ENCODE measurements at places on chromosomes 2 and 18. TPM values are rescaled to one million over a fixed set of nuclear protein-coding genes. Genes with fewer than 3 reads are reported as not detected.

Gene CTNNA2
- total RNA-seq: not detected

Gene MYCN
- not detected for total RNA-seq

Gene ALPP
- not detected for total RNA-seq

Gene FAP
- not detected for total RNA-seq

Gene TRIM43
- total RNA-seq: not detected

Gene C2orf72
- total RNA-seq: not detected

Gene AGXT
- total RNA-seq: not detected

Gene MYO5B
- 0.49 TPM for total RNA-seq

Gene DPYSL5
- not detected for total RNA-seq

Gene EDAR
- not detected for total RNA-seq

DNA sequence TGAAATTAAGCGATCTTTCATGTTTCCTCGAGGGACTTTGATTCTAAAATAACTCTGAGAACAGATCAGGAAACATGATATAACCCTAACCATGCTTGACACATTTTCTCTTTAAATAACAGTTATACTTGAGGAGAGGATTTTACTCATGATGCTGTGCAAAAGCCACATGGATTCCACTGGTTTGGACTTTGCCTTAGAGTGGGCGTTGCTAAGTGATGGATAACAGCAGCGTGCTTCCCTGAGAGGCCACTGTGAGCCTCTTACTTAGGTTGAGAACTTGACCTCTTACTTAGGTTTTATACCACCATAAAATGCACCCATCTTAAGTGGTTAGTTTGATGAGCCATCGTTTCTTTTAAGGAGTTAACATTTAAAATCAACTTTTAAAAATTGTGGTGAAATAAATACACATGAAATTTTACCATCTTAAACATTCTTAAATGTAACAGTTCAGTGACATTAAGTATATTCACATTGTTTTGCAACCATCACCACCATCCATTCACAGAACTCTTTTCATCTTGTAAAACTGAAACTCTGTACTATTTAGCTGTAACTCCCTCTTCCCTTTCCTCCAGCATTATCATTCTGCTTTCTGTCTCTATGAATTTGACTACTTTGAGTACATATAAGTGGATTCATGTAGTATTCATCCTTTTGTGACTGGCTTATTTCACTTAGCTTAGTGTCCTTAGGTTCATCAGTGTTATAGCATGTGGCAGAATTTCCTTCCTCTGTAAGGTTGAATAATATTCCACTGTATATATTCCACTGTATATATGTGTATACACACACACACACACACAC, 22.6 kb downstream of the ANXA4 start:
- no peak overlapping the region for H3K4me3 ChIP-seq
- no peaks in the 10 kb centered on the region for H3K27me3 ChIP-seq
- peaks cover 3% of the 10 kb centered on the region for H3K36me3 ChIP-seq
- H3K27ac ChIP-seq: no peak overlapping the region
- H3K4me1 ChIP-seq: peaks cover 52% of the 10 kb centered on the region
- DNase-seq: no peak

DNA sequence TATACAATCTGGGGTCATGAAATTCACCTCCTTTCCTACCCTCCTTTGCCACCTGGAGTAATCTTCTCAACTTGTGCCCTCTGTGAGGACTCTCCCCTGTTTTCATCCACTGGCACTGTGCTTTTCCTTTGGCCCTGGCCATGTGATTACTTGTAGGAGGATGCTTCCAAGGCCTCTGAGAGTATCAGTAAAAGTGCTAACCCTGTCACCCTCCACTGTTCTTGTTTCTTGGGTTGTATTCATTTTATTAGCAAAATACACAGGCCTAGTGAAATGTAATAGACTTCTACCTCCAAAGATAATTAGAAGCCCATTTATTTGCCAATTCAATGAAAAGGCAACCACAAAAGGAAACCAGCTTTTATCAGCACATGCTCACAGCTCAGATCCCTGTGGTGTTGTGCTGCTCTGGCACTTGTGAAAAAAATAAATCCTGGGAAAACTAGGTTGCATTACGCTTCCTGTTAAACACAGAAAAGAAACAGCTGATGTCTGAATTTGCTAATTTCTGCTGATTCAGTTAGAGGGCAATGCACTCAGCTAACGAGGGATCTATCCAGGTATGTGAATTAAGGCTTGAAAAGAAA, 357.5 kb upstream of the ETAA1 start:
- H3K4me3 ChIP-seq: no peak overlapping the region
- no peak overlapping the region for H3K27ac ChIP-seq
- no peaks in the 10 kb centered on the region for H3K27me3 ChIP-seq
- no peaks in the 10 kb centered on the region for H3K4me1 ChIP-seq

DNA sequence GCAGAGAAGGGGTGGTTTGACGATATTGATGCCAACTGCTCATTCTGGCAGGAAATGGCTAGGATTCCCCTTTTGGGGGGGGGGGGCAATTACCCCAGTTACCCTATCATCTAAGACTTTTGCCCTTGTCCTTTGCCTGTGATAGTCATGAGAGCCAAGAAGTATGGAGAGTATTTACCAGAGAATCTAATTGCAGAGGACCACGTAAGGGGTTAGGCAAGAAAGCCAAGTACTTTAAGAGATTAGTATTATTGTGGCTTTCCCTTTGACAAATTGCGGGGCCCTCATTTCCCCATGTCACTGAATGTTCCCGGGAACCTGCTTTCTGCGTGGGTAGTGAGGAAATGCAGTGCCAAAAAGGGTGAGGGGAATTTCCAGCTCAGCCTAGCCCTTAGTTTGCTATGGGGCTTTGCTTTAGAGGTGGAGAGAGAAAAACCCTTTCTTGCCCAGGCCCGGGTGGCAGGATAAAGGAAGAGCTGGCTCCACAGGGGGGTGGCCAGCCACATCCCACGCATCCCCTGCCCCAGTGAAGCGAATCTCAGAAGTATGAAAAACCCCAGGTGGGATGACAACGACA, 1.5 kb downstream of the AQP4 start:
- H3K27me3 ChIP-seq: peaks cover 26% of the 10 kb centered on the region
- no peaks in the 10 kb centered on the region for H3K36me3 ChIP-seq
- no peak overlapping the region for H3K27ac ChIP-seq

- no peaks in the 10 kb centered on the region for H3K36me3 ChIP-seq
- no peaks in the 10 kb centered on the region for H3K4me1 ChIP-seq
- DNase-seq: no peak
- H3K27ac ChIP-seq: no peak overlapping the region
- no peaks in the 10 kb centered on the region for H3K27me3 ChIP-seq
- no peak overlapping the region for H3K4me3 ChIP-seq
Observed at GRCh38 chr18:39845631-39846030, 2109.4 kb upstream of the PIK3C3 start.

- H3K4me1 ChIP-seq: peaks cover 10% of the 10 kb centered on the region
- DNase-seq: no peak
- no peak overlapping the region for H3K27ac ChIP-seq
- H3K36me3 ChIP-seq: no peaks in the 10 kb centered on the region
- H3K4me3 ChIP-seq: no peak overlapping the region
- no peaks in the 10 kb centered on the region for H3K27me3 ChIP-seq
Observed at GRCh38 chr2:145914716-145915115, 1394.8 kb upstream of the ZEB2 start.

GRCh38 chr2:218031771-218032257, 29.0 kb upstream of the TNS1 start:
- DNase-seq: no peak
- H3K4me1 ChIP-seq: peaks cover 10% of the 10 kb centered on the region
- H3K27me3 ChIP-seq: no peaks in the 10 kb centered on the region
- H3K4me3 ChIP-seq: no peak overlapping the region
- no peak overlapping the region for H3K27ac ChIP-seq
- no peaks in the 10 kb centered on the region for H3K36me3 ChIP-seq

- peaks cover 2% of the 10 kb centered on the region for H3K4me1 ChIP-seq
- H3K27me3 ChIP-seq: no peaks in the 10 kb centered on the region
- no peak overlapping the region for H3K27ac ChIP-seq
- peaks cover 69% of the 10 kb centered on the region for H3K36me3 ChIP-seq
- no peak overlapping the region for H3K4me3 ChIP-seq
Observed at GRCh38 chr2:65098741-65099140, 31.2 kb downstream of the RAB1A start.

DNA sequence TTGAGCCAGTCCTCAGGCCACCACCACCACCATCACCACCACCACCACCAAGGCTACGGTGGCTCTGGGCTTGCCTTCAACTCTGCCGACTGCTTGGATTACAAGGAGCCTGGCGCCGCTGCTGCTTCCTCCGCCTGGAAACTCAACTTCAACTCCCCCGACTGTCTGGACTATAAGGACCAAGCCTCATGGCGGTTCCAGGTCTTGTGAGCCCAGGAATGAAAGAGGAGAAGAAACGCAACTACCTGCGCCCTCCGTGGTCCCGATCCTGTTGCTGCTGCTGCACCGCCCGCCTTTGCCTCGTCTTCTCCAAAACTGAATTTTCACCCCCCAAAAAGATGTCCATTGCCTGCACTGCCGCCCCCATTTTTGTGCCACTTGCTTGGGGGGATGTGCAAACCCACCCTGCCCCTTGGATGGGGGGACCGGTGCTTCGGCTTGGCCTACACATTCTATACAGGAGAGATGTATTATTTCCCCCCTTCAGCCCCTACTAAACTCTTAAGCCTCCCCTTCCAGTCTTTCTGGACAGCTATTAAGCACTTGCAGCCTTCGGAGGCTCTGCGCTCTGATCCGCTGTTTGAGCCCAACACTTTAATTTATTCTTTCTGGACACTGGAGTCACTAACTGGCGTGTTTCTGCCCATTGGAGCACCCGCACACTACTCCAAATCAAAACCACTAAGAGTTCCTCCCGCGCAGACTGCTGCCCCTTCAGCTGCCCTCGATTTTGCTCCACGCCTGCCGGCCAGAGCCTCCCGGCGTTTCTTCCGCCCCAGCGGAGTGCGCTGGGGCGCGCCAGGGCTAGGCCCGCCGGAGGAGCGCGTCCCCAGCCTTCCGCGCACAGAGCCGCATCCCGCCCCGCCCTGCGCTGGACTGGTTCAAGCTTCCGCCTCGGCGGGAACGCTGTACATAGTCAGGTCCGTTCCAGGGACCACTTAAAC, 5.7 kb downstream of the OTX1 start:
- peak overlapping the region; percentile 31 for H3K27ac ChIP-seq
- H3K36me3 ChIP-seq: peaks cover 4% of the 10 kb centered on the region
- peaks cover 76% of the 10 kb centered on the region for H3K27me3 ChIP-seq
- DNase-seq: peak; percentile 22

DNA sequence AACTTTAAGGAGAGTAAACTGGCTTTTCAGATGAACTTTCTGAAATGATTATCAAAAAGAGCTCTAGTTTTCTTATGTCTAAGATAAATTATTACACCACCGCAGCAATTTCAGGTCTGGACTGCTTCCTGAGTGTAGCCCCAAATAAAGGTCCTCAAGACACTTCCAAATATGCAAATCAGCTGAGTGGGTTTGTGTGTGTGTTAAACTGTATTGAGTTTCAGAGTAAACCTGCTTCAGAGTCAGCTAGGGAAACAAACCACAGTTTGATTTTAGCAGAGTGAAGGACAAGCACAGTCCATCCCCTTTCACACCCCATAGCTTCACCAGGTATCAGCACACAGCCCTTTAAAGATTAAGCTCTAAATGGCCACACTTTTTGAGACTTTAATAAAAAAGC, 168.7 kb downstream of the NRXN1 start:
- no peak overlapping the region for H3K4me3 ChIP-seq
- H3K27me3 ChIP-seq: no peaks in the 10 kb centered on the region
- no peaks in the 10 kb centered on the region for H3K36me3 ChIP-seq
- H3K4me1 ChIP-seq: no peaks in the 10 kb centered on the region

GRCh38 chr2:222864296-222864695, 3.5 kb downstream of the ACSL3 start:
- no peak overlapping the region for H3K4me3 ChIP-seq
- H3K36me3 ChIP-seq: peaks cover 5% of the 10 kb centered on the region
- DNase-seq: no peak
- peaks cover 14% of the 10 kb centered on the region for H3K4me1 ChIP-seq

DNA sequence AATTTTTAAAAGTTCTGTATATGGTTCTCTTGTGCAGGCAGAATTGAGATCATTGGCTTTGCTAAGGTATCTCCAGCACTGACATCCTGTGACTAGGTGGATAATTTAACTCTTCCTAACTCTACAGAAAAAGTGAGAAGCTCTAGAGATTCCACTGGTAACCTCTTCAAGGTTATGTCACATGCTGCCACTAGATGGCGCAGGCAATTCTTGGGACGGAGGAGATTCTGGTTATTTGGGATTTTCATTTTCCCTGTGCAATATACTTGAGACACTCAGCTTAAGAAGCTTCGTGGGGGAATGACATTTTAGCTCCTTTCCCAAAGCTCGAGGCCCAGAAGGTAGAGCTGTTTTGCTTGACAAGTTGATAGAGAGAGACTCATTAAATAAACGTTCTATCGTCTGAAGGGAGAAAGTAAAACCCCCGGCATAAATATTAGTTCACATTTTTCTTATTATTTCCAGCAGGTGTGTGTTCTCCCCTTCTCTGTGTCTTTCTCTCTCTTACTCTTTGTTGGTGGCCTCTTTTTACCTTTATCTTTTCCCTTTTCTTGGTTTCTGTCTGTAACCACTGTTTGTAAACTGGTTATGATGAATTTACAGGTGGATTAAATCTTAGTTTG, 26.6 kb upstream of the LANCL1 start:
- no peaks in the 10 kb centered on the region for H3K36me3 ChIP-seq
- H3K4me3 ChIP-seq: peak overlapping the region; percentile 63
- H3K4me1 ChIP-seq: peaks cover 6% of the 10 kb centered on the region
- no peak for DNase-seq
- H3K27me3 ChIP-seq: peaks cover 22% of the 10 kb centered on the region
- no peak overlapping the region for H3K27ac ChIP-seq

GRCh38 chr2:76870581-76870980, 651.6 kb downstream of the LRRTM4 start:
- H3K27me3 ChIP-seq: no peaks in the 10 kb centered on the region
- H3K4me3 ChIP-seq: no peak overlapping the region
- H3K27ac ChIP-seq: no peak overlapping the region
- no peak for DNase-seq
- H3K36me3 ChIP-seq: no peaks in the 10 kb centered on the region

DNA sequence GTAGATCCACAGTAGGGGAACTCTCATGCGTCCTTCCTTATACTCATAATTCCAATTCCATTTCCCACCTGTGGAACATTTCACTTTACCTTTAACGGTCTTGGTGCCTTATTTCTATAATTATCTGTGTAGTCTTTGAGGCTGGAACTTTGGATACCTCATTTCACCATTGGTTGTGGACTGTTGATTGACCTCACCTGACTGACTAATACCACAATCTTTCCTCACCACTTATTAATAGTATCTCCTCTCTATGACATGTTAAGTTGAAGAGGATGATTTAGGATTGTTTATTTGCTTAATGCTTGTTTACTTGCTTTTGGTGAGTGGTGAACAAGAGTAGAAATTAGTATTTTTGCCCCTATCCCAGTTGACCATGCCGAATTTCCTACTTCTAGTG, 50.0 kb downstream of the R3HDM1 start:
- H3K36me3 ChIP-seq: no peaks in the 10 kb centered on the region
- no peak overlapping the region for H3K27ac ChIP-seq
- no peak for DNase-seq
- H3K4me3 ChIP-seq: no peak overlapping the region
- peaks cover 14% of the 10 kb centered on the region for H3K4me1 ChIP-seq

GRCh38 chr2:99890568-99891427, 251.6 kb downstream of the AFF3 start:
- no peak overlapping the region for H3K4me3 ChIP-seq
- no peak for DNase-seq
- peaks cover 3% of the 10 kb centered on the region for H3K4me1 ChIP-seq
- peaks cover 53% of the 10 kb centered on the region for H3K36me3 ChIP-seq

GRCh38 chr2:190802626-190803209, 77.9 kb upstream of the GLS start:
- H3K4me1 ChIP-seq: peaks cover 5% of the 10 kb centered on the region
- no peaks in the 10 kb centered on the region for H3K27me3 ChIP-seq
- H3K27ac ChIP-seq: no peak overlapping the region
- H3K4me3 ChIP-seq: no peak overlapping the region
- no peaks in the 10 kb centered on the region for H3K36me3 ChIP-seq

- H3K4me1 ChIP-seq: no peaks in the 10 kb centered on the region
- no peak overlapping the region for H3K4me3 ChIP-seq
- no peaks in the 10 kb centered on the region for H3K27me3 ChIP-seq
- DNase-seq: no peak
- H3K36me3 ChIP-seq: no peaks in the 10 kb centered on the region
Observed at GRCh38 chr2:241205086-241205485, 16.6 kb downstream of the ANO7 start.
